ENCODE measurements at places on chromosomes 1 and 21.

DNA sequence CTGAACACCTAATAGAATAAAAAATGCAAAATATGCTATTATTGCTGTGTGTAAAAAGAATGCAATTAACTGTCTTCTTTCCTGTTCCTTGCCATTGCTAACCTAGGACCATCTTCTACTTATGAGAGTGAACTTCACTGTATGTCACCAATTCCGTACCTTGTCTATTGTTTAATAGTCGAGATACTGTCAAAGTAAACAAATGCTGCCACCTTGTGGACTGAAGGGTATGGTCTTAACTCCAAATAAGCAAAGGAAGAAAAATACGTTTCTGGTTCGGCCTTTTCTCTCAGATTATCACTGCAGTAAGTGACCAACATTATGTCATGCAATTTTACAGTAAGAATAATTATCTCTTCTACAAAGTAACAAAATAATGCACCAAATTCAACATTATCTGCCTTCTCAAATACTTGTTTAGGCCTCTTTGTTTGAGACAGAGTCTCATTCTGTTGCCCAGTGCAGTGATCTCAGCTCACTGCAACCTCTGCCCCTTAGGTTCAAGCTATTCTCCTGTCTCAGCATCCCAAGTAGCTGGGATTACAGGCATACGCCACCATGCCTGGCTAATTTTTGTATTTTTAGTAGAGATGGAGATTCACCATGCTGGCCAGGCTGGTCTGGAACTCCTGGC lies 133.4 kb downstream of the COP1 start:
- DNase-seq, result peak; percentile 81

- no peak for DNase-seq
These were observed 17.5 kb upstream of the RAB4A start for GRCh38 chr1:229253151-229253974.

- DNase-seq, result no peak
These were observed 67.0 kb downstream of the PLEKHA6 start for GRCh38 chr1:204292740-204293139.

DNA sequence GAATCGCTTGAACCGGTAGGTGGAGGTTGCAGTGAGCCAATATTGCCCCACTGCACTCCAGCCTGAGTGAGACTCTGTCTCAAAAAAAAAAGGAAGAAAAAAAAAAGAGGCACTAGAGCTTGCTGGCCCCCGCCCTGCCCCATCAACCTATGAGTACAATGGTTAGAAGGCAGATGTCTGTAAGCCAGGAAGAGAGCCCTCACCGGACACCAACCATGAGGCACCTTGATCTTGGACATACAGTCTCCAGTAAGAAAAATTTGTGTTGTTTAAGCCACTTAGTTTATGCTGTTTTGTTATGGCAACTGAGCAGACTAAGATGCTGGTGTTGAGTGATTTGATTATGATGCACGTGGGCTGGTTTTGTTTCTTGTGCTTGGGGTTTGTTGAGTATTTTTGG lies 34.2 kb downstream of the DIP2A start:
- DNase-seq, result no peak

- DNase-seq, result no peak
These were observed 468.8 kb downstream of the USP25 start for GRCh38 chr21:16198546-16198945.

GRCh38 chr21:22898051-22898665 lies 1899.9 kb downstream of the NCAM2 start:
- no peak for DNase-seq

- no peak for DNase-seq
These were observed 93.0 kb downstream of the DYRK1A start for GRCh38 chr21:37459575-37459974.

- DNase-seq, result no peak
These were observed 81.1 kb upstream of the GREM2 start for GRCh38 chr1:240693036-240693435.

GRCh38 chr1:226643611-226644540 lies 95.2 kb downstream of the ITPKB start:
- DNase-seq, result no peak

DNA sequence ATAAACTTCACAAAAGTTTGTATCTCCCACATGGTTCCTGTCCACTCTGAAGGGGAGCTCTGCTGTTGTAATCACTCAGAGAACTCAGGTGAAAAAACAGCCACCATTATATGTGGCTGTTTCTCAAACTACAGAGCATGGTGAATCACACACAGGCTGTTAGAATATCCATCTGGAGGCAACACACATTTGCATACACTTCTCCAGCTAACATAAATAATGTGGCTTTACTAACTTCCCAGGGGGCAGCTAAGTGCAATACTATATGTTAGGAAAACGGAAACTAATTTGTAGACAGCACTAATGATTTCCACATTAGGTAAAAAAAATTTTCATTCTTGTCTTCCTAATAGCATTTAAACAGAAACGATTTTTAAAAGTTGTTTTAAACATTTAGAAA lies 49.3 kb downstream of the PTGFR start:
- DNase-seq, result no peak

GRCh38 chr1:12124693-12125421 lies 41.9 kb upstream of the TNFRSF1B start:
- DNase-seq, result peak; percentile 74

DNA sequence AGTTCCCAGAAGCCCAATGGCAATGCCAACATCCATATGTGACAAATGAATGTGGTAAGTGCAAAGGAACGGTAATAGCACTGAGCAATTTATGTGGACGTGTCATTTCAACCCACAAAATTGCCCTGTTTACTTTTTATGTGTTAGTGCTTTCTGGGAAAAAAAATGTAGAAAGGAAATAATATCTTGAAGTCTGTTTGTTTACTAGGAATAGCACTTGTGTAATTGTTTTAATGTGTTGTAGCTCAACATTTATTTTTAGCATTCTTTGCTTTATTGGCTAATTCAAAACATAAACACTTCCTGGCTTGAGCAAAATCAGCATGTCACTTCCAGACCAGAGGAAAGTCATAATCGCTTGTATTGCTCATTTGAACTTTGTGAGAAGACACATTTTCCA lies 224.8 kb upstream of the KCNK2 start:
- no peak for DNase-seq

DNA sequence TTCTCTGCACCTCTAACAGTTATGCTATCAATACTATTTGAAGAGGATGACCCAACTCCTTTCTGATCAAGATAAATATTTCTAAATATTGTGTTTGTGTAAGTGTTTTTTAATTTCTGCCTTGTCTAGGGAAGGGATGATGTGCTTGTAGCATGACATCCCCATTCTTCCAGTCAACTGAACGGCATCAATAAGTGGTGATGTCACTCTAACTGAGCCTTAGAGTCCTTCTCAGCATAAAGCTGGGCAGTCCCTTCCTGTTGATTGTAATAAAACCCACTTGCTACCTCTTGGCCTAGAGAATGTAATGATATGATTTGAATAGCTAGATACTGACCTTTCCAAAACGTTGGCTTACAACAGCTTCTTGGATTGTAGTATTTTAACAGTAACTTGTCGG lies 52.5 kb upstream of the KCNJ6 start:
- DNase-seq, result no peak

- DNase-seq, result no peak
These were observed 171.5 kb downstream of the AJAP1 start for GRCh38 chr1:4825800-4826450.

DNA sequence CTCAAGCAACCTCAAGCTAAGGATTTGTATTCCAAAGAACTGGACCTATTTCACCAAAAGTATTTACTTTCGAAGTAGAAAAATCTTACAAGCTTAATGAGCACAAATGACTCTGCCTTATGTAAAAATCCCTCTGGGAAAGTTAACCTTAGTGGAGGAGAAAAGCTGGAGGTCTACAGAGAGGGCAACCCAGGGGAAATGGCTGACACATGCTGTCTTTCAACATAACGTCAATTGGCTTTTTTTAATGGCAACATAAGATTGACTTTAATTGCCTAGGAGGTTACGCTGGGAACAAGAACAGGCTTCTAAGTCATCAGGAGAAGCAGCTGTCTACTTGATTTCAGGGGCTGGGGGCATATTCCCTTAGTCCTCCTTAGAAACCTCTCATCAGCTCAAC lies 52.3 kb downstream of the UTP25 start:
- no peak for DNase-seq

- DNase-seq, result peak; percentile 73
These were observed 7.3 kb downstream of the GLMN start for GRCh38 chr1:92291372-92291999.

GRCh38 chr1:171501305-171502024 lies 16.1 kb downstream of the PRRC2C start:
- DNase-seq, result no peak

Data from hematopoietic multipotent progenitor cell treated with erythropoietin and hydrocortisone succinate and interleukin-3 and kit ligand, for 8 days (in vitro differentiated cells).